ENCODE measurements at places on chromosomes 16 and 17. TPM values are rescaled to one million over a fixed set of nuclear protein-coding genes. Genes with fewer than 3 reads are reported as not detected.

Gene NARF
- 24.9 TPM for total RNA-seq

Gene IGSF6
- total RNA-seq: not detected

Gene WNT3
- 4.0 TPM for total RNA-seq

DNA sequence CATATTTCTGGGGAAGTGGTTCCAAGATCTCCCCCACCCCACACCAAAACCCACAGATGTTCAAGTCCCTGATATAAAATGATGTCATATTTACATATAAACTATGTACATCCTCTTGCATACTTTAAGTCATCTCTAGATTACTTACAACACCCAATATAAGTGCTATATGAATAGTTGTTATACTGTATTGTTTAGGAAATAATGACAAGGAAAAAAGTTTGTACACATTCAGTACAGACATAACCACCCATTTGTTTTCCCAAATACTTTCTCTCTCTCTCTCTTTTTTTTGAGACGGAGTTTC lies 11.5 kb downstream of the CFDP1 start:
- DNase-seq: no peak

GRCh38 chr16:3983081-3983520 lies 102.6 kb upstream of the CREBBP start:
- peak; percentile 56 for DNase-seq

DNA sequence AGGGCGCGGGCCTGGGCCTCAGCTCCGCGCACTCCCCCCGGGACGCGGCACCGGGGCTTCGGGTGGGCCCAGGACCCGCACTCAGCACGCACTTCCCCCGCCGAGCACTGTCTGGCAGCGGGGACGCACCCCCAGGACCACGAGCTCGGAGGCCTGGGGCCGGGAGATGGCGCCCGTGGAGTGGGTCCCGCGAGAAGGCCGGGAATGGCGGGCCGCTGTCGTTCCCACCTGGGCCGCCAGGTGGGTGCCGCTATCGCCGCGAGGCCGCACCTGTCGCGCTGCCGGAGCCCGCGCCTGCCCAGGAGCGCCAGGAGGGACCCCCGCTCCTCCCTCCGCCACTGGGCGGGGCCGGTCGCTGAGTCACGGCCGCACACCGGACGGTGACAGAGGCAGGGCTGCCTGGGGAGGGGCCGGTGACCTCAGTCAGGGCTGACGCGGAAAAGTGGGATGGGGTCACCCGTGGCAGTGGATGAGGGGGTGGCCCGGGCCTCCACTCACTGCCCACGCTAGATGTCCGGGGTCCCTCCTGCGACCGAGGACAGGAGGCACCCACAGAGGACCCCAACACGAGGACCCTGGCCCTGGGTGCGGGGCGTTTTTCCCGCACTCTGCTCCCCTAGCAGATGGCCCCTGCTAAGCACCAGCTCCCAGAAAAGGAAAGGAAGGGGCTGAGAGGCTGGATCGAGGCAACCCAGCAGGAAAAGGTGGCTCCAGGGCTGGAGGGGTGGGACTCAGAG lies 6.9 kb upstream of the ACTG1 start:
- peak; percentile 76 for DNase-seq

DNA sequence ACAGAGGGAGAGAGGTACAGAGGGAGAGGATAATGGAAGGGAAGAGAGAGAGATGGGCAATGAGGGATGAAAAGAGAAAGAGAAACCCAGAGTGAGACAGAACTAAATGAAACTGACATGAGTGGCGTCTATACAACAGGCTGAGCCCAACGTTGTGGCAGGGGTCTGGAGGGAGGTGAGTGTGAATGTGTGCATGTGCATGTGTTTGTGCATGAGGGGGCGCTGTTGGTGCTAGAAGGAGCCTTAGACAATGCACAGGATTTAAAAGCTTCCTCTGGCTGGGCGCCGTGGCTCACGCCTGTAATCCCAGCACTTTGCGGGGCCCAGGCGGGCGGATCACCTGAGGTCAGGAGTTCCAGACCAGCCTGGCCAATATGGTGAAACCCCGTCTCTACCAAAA lies 454.8 kb upstream of the CDH11 start:
- no peak for DNase-seq

DNA sequence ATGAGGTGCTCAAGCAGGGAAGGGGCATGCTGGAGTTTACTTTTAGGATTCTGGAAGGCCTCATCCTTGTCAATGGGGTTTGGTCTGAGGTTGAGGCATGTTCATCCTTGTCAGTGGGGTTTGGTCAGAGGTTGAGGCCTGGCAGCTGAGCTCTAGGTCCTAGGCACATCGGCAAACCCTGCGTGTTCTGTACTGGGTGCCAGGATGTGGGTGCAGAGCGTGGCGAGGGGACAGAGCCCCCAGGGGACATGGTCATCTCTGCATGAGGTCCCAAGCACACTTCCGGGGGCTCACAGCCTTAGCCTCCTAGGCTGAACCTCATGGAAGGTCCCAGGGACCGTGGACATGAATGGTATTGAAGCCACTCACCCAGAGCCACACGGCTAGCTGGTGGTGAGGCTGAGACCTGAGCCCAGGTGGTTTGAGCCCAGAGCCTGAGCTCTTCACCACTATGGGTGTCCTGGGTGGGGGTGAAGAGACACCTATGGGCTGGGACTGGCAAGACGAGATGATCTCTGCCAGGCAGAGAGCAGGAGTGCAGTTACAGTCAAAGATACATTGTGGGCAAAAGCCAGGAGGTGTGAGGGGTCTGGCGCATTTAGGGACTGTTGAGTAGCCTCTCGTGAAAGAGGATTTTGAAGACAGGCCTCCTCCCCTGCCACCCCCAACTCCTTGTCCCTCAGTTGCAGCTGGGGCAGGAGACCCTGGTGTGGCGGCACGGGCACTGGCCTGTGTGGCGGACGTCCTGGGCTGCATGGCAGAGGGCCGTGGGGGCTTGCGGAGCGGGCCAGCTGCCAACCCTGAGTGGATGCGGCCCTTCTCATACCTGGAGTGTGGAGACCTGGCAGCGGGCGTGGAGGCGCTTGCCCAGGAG lies 19.3 kb downstream of the FCSK start:
- DNase-seq: no peak

GRCh38 chr17:58338841-58339754 lies 10.5 kb upstream of the TSPOAP1 start:
- DNase-seq: no peak

Gene HBZ
- not detected for total RNA-seq

DNA sequence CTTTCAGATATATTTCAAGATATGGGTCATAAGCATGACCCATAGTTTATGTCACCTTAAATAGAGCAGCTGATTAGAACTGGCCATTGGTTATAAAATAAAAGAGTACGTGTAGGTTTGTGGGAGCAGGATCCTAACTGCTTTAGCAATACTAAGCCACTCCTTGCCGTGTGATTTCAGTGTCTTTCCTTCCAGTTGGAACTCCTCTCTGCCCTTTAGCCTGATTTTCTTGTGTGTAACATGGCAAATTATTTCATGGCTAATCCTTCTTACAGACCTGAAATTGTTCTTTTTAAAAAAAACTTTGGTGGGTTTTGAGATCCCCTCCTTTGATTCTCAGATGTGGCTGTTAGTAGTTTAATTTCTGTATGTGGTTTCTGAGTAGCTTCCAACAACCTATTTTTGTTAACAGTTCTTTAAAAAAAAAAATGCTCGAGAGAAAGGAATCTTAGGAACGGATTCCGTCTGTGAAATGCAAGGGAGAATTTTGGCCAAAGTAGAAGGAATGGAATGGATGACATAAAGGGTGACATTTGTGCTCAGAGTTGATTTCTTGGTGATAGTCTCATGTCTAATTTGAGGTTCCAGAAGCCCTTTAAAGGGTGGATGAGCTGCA lies 39.9 kb downstream of the DHRS7B start:
- no peak for DNase-seq

DNA sequence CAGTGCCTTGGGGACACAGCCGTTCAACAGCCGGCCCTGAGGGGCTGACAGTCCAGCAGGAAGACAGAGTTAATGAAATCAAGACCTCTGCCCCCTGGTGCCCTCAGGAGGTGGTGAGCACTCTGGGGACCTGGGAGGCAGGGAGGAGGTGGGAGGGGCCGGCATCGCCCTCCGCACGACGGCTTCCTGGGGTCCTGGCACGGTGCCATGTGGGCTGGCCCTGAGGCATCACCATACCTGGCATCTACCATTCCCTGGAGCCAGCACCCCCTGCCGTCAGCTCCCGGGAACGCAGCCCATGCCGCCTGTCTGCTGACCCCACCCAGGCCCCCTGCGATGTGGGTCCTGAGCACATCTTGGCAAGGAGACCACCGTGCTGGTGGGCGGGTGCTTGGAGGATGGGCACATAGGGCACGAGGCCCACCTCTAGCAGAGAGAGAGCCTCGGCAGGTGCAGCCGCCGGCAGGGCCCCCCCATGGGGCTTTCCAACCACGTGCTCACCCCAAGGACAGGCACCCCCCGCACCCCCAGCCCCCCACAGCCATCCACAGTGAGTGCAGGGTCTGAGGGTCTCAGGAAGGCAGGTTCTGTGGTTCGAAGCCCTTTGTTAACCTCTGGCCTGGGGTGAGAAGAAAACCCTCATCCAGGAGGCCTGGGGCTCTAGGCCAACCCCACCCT lies 52.5 kb downstream of the ZFPM1 start:
- peak; percentile 53 for DNase-seq

- no peak for DNase-seq
These were observed 58.6 kb downstream of the ENGASE start for GRCh38 chr17:79133214-79133613.

DNA sequence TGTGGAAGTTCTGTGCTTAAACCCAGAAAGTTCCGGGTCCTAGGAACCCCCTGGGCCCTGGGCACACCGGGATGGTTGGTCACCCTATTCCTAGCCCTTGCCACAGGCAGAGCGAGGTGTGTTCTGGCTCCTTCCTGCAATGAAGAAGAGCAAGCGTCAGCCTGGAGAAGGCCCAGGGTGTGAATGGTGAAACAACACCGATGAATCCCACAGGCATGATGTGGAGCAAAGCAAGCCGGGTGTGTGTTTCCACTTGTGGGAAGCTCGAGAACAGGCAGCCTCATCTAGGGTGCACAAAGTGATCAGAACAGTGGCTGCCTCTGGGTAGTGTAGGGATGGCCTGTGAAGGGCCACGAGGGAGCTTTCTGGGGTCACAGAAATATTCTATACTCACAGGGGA lies 13.8 kb downstream of the KCNG4 start:
- DNase-seq: no peak

Gene CMTM1
- total RNA-seq: 1.5 TPM

DNA sequence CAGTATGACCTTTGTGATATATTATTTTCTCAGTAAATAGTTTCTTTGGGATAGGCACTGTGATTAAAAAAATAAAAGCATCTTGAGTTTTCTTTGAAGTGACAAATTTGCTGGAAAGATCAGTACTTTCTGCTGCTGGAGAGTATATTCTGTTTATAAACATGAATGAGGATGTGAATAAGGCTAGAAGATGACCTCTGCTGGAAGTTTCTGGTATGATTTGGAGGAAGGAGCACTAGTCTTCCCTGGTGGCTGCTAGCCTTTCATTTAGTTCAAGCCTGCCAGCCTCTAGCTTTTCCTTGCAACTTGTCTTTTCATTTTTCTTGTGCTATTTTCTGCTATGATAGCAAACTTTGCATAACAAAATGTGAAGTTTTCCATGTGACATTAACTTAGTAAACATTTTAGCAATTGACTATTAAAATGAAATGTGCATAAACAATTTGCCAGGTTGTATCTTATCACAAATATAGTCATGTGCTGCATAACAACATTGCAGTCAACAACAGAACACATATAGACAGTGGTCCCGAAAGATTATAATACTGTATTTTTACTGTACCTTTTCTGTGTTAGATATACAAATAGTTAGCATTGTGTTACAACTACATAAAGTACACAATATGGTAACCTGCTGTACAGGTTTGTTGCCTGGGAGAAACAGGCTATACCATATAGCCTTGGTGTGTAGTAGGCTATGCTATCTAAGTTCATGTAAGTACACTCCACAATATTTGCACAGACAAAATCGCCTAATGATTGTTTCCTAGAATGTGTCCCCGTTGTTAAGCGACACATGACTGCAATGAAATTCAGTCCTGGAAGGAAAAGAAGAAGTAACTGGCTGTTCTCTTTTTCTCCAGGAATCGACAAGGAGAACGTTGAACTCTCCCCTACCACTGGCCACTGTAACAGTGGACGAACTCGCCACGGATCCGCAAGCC lies 18.1 kb upstream of the RAB11FIP4 start:
- DNase-seq: peak; percentile 48

DNA sequence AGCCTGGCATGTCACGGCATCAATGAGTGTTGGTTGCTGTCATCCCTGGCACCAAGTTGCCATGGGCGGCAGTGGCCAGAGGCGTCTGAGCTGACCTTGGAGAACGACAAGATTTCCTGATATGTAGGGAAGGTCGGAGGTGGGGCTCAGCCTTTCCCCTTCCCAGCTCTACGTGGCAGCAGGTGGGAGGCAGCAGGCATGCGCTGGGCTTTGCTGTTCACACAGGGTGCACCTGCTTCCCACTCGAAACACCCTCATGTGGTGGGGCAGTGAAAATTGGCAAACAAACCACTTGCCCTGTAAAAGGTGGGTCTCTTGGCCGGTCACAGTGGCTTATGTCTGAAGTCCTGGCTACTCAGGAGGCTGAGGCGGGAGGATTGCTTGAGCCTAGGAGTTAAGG lies 12.3 kb upstream of the TFAP4 start:
- DNase-seq: no peak

DNA sequence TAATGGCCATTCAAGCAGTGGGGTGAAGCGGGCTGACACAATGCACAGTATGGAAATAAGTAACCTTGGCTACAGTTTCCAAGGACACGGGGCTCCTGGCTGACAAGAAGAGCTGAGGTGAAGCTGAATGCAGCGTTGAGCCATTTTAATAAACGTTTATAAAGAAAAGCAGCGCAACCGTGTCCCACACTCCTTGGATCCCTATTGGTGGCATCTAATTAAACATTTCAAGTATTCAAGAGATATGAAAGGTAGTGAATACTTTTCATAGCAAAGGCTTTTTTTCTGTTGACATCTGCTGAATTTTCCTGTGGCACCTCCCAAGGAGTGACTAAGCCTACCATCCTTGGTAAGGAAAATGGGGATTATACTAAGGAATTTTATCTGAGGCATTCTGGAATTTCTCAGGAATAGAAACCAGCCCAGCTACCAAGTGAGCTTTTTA lies 26.5 kb downstream of the DUSP14 start:
- DNase-seq: no peak

GRCh38 chr17:78356101-78356713 lies 3.7 kb downstream of the SOCS3 start:
- DNase-seq: peak; percentile 84

DNA sequence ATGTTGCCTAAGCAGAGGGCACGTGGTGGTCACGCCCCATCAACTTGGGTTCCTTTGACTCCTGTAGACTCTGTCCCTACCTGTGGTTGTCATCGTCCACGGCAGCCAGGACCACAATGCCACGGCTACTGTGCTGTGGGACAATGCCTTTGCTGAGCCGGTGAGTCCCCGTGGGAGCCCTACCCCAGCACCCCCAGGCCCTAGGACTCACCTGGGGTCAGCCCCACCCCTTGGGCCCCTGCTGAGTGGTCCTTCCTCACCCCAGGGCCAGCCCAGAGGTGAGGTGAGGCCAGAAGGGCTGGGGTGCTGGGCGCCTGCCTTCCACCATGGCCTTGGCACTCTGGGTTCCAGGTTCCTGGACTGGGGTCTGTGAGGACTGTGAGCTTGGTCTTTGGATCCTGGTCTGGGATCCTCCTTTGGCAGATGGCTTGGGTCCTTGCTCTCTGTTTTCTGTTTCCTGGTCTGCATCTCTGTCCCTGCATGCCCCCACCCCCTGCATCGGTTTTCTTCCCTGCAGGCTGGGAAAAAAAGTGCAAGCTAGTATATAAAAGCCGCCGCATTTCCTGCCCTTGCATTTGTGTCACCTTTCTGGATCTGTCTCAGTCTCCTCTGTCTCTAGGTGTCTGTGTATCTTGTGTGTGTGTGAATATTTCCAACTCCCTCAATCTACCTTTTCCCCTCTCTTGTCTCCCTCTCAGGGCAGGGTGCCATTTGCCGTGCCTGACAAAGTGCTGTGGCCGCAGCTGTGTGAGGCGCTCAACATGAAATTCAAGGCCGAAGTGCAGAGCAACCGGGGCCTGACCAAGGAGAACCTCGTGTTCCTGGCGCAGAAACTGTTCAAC lies 17.5 kb downstream of the STAT5A start:
- DNase-seq: no peak
